HT-29 (cell line): ENCODE measurements at places on chromosomes 5 and 9. TPM values are rescaled to one million over a fixed set of nuclear protein-coding genes. Genes with fewer than 3 reads are reported as not detected.

DNA sequence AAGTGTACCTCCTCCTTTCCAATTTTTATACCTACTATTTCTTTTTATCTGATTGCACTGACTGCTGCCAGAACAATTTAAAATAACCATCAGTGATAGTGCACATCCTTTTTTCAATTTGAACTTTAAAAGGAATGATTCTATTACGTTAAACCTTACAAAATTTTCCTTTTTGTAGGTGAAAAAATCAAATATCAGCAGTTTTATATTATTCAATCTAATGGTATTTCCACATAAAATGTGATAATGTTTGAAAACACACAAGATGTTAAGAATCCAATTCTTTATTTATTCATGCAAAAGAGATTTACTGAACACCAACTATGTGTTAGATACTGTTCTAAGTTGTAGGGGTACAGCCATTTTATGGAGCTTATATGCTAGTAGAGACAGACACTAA is 105.7 kb downstream of the GDNF start:
- no peak for DNase-seq

- DNase-seq: no peak
Observed at GRCh38 chr9:18346745-18347144, 127.2 kb upstream of the ADAMTSL1 start.

GRCh38 chr9:115046824-115047223 is 71.1 kb downstream of the TNC start:
- no peak for DNase-seq

DNA sequence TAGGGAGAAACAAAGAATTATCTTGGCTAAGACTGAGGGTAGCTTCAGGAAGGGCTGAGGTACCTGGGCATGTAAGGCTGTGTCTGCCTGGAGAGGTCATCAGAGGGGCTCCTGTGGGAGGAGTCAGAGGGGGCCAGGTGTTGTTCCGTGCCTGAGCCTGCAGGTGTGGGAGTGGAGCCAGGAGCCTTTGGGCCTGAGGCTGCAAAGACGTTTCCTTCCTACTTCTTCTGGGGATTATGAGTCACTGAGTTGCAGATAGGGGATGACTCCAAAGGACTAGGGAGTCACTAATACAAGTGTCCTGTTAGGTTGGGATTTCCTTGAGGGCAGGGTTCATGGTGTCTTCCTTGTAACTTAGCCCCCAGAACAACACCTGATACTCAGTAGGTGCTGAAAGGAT is 391.1 kb downstream of the ARHGEF28 start:
- DNase-seq: peak; percentile 48

- DNase-seq: no peak
Observed at GRCh38 chr5:106417163-106417562, 1253.6 kb downstream of the EFNA5 start.

DNA sequence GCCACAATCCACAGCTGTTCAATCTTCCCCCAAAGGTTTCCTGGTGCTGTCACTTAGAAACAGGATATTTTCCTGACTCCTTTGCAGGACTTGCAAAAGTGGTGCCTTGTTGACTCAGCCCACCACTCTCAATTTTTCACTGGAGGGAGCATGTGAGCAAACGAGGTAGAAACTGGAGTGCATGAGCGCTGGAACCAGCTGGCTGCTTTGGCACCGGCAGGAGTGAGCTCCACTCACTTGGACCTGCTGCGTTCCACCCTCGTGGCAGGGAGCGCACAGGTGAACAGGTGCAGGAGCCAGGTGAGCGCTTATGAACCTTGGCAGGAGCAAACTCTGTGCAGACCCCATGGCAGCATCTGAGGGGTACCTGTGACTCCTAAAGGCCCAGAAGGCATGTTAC is 364.1 kb upstream of the RORB start:
- no peak for DNase-seq

Gene BTNL3
- total RNA-seq: not detected in 2 replicates
